Pulmonary artery endothelial cell (primary cell): ENCODE measurements at places on chromosomes 11 and 22.

DNA sequence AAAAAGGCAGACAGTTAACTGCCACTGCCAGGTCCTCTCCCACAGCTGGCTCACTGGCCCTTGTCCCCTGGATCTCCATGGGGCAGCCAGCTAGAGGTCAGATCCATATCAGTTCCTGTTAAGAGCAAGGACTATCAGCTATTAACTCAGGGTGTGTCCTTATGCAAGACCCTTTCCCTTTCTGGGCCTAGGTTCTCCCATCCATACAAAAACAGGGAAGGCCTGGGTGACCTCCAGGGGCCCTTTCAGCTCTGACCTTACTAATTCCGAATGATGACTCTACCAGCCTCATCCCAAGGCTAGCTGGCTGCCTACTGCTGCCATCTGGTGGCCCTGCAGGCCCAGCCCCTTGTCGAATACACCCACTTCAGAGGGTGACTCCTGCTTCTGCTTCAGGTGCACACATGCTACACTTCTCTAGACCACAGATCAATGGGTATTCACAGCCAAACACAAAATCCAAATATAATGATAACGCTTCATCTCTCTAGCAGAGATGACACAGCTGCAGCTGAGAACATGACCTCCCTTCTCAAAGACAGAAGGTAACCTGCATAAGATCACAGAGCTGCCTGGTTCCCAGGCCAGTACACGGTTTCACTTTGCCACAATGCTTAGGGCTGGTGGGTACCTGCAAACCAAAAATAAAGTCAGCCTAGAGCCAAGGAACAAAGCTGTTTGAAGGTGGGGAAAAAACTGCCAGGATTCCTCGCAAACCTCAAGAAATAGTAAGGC is 34.1 kb downstream of the SERGEF start:
- DNase-seq: no peak

- DNase-seq: no peak
Measured at GRCh38 chr11:115476463-115477286, 27.5 kb downstream of the CADM1 start.

GRCh38 chr22:47865626-47866025 is 1103.2 kb downstream of the TBC1D22A start:
- no peak for DNase-seq

- DNase-seq: no peak
Measured at GRCh38 chr11:76323804-76324203, 57.1 kb downstream of the THAP12 start.

DNA sequence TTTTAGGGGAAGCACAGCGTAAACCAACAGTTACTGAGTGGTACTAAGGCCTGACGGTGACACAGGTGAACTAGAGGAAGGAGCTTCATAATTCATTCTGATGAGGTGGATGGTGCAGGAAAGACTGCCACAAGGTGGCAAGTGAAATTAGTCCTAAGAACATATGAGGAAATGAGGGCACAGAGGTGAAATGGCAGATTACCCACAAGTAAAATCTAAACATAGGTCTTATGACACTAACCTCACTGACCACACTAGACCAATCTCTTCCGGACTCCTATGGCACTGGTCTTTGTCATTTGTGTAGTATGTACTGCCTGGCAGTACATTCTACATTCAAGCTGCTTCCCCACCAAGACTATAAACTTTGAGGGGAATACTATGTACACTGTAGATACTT is 20.2 kb downstream of the GAB2 start:
- no peak for DNase-seq

- DNase-seq: no peak
Measured at GRCh38 chr22:46672731-46673130, 52.5 kb downstream of the GRAMD4 start.

- no peak for DNase-seq
Measured at GRCh38 chr11:129803533-129803932, 12.1 kb upstream of the TMEM45B start.

DNA sequence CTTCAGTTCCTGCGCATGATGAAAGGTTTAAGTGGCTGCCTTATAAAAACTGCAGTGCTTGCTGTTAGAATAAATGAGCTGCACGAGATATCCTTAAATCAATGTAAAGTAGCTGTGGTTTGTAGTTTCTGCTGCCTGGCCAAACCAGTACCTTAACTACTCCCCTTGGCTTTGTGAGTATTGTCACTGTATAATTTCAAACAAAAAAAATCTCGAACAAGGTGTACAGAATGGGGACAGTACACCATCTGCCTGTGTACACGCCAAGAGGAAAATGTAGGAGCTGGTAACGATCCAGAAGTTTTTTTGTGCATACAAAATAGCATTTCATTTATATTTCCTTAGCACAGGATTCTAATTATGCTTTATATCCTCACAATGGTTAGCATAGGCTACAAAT is 20.6 kb upstream of the NDUFC2 start:
- no peak for DNase-seq

DNA sequence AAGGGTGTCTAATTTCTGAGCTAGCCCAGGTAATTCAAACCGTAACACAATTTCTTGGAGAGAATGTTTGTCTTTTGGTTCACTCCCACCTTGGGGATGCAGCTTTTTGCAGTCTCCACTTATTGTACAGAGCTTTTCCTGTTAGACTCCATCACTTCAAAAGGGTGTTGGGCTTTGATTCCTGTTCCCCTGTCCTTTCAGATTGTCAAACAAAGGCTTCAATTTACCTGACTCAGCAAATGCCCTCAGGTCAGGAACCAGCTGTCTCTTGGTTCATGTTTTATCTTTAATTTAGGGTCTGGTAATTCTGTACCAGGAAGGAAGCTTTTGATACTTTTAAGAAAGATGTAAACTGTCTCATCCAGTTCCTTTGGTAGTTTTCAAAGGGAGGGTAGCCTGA is 880.6 kb downstream of the NTM start:
- no peak for DNase-seq

GRCh38 chr22:24072361-24072760 is 61.3 kb downstream of the CABIN1 start:
- no peak for DNase-seq

DNA sequence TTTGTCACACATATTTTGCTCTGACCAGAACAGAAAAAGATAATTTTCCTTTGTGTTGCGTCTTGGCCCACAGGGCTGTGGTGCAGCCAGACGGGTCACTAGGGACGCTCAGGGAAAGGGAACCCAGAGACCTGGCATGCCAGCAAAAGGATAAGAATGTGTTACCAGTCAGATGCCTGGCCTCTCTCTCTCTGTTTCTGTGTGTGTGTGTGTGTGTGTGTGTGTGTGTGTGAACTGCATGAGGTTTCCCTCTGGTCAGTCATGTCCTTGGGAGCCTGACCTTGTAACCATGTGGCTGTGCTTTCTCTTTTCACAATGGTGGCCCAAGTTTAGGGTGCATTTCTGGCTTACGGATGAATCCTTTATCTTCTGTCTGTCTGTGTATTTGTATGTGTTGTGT is 25.4 kb downstream of the CCKBR start:
- no peak for DNase-seq

DNA sequence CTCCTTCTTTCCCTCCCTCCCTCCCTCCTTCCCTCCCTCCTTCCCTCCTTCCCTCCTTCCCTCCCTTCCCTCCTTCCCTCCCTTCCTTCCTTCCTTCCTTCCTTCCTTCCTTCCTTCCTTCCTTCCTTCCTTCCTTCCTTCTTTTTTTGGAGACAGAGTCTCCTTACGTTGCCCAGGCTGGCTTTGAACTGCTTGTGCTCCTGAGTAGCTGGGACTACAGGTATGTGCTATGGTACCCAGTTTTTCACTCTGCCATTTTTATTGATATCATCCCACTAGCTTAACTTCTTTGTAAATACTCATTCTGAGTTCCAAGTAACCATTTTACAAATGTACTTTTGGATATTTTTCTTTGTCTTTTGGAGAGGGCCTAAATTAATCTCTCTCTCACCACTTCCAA is 336.8 kb upstream of the DDI1 start:
- no peak for DNase-seq

GRCh38 chr11:79362821-79363220 is 78.0 kb downstream of the TENM4 start:
- no peak for DNase-seq
